Amniotic stem cell (primary cell): ENCODE measurements at places on chromosomes 3 and 15.

GRCh38 chr3:81910244-81910852, 148.9 kb upstream of the GBE1 start:
- DNase-seq, result peak; percentile 39

GRCh38 chr3:128547368-128547987, 54.5 kb upstream of the GATA2 start:
- DNase-seq, result no peak

GRCh38 chr3:45134758-45135521, 11.2 kb downstream of the CDCP1 start:
- DNase-seq, result no peak

DNA sequence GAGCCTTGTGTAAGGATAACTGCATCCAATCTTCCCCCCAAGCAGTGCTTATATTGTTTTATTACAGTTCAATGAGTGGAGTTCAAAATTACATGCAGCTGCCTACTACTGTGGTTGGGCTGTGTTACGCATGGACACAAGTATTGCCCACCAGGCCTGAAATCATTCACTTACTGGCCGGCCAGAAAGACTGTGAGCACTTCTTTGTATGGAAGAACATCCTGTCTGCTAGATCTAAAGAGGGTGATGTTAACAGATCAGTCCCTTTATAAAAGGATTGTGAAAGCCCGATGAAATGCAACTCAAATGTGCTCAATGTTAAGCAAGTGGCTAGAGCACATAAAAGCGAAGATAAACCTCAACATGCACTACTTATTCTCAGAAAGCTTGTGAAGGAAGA, 132.5 kb downstream of the FOXP1 start:
- DNase-seq, result no peak

DNA sequence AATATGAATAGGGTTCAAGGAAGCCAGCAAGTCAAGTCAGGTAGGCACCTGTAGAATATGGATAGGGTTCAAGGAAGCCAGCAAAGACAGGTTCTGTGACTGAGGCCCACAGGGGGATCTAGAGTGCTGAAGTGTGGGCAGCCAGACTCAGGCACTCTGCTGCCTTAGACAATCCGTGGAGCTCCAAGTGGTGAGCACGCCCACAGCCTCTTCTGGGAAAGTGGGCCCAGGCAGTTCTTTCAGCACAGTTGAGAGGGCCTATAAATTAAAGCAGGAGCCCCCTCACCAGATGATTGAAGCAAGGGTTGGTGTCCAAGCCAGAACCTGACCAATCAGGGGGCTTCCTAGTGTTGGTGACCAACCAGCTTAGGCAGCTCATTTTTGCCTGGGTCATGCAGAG, 51.0 kb downstream of the ANP32A start:
- no peak for DNase-seq

GRCh38 chr3:140244893-140245292, 309.9 kb downstream of the CLSTN2 start:
- no peak for DNase-seq

- DNase-seq, result no peak
Measured at GRCh38 chr3:175748087-175748730, 889.1 kb downstream of the NAALADL2 start.

DNA sequence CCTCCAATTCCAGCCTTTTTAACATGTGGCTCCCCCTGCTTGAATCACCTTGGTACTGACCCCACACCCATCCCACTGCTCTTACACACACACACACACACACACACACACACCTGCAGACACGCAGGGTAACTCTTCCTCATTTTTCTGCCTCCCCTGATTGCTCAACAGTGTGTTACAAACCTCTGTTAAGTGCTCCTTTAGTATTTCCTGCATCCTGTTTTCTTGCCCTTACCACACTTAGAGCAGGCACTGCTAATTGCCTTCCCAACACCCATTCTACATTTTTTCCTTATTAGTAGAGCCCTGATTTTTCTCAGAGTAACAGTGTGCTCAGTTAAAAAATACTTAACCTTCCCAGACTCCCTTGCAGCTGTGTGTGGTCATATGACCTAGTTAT, 184.0 kb downstream of the EBLN2 start:
- DNase-seq, result no peak

- DNase-seq, result no peak
Measured at GRCh38 chr15:48823237-48823636, 12.4 kb upstream of the CEP152 start.

GRCh38 chr15:40283615-40284300, 894 bp upstream of the ANKRD63 start:
- no peak for DNase-seq

DNA sequence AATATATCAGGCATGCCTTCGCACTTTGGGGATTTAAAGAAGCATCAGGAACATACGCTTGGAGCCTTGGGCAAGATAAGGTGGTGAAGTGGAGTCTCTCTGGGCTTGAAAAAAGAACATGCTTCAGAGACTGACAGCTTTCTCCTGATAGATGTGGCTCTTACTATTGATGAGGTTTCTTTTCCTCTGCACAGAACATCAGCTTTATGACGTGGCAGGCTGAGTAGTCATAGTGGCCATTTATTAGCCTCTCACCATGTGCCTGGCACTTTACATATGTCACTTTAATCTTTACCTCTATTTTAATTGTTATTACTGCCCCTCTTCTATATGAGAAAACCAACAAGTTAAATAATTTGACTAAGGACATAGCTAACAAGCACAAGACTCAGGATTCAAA, 19.0 kb upstream of the LRRC58 start:
- no peak for DNase-seq

DNA sequence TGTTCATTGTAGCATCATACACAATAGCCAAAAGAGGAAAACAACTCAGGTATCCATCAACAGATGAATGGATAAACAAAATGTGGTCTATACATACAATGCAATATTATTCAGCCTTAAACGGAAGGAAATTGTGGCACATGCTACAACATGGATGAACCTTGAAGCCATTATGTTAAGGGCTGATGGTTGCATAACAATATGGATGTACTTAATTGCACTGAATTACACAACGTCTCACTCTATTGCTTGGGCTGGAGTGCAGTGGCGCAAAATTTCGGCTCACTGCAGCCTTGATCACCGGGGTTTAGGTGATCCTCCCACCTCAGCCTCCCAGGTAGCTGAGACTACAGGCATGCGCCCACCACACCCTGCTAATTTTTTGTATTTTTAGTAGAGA, 7.0 kb upstream of the TMEM62 start:
- no peak for DNase-seq

GRCh38 chr3:120678331-120678947, 3.6 kb downstream of the HGD start:
- peak; percentile 27 for DNase-seq
